GM19239 (cell line): ENCODE measurements at places on chromosomes 6 and 20.

- no peak for DNase-seq
Measured at GRCh38 chr6:71725126-71725470, 161.3 kb upstream of the RIMS1 start.

- no peak for DNase-seq
Measured at GRCh38 chr20:54525916-54526590, 50.7 kb downstream of the DOK5 start.

DNA sequence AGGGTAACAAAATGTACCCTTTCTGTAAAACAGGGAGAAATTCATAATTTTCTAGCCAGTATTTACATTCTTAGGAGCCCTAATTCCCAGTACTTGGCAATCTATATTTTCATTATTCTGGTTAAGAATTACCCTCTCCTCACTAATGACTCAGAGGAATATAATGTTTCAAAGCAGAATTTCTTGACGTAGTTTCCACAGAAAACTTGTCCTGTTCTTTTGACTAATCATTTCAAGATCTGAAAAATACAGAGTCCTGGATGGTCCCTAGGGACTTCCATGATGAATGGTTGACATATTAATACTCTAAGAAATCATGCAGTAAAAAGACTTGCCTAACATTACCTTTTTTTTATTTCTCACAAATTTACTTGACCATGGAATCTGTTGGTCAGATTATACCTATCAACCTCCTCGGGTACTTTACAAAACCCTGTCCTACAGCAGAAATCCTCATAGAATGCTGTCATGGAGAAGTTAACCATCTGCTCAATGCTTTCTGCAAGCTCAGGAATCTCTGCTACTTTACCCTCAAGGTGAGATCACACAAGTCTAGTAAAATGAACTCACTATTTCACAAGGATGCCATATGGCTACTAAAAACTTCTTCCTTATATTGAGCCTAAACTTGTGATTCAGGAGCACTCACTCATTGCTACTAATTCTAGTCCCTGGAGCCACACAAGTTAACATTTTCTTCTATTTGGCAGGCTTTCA is 202.1 kb upstream of the CNR1 start:
- no peak for DNase-seq

DNA sequence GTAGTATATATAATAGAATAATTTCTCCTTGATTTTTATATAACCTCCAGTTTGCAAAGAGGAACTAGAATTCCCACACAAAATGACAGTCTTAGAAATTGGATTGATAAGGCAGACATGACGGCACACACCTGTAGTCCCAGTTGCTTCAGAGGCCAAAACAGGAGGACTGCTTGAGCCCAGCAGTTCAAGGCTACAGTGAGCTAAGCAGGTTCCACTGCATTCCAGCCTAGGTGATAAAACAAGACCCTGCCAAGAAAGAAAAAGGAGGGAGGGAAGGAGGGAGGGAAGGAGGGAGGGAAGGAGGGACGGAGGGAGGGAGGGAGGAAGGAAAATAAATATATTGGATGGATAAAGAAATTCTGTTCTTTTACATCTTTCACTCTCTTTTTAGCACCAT is 77.6 kb upstream of the SASH1 start:
- DNase-seq = no peak

DNA sequence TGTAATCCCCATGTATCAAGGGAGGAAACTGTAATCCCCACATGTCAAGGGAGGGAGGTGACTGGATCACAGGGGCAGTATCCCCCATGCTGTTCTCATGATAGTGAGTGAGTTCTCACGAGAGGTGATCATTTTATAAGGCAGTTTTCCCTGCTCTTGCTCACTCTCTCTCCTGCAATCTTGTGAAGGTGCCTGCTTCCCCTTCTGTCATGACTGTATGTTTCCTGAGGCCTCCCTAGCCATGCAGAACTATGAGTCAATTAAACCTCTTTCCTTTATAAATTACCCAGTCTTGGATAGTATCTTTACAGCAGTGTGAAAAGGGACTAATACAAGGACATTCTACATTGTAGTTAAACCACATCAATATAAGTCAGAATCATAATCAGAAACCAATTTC is 112.4 kb downstream of the BTBD9 start:
- DNase-seq = no peak

DNA sequence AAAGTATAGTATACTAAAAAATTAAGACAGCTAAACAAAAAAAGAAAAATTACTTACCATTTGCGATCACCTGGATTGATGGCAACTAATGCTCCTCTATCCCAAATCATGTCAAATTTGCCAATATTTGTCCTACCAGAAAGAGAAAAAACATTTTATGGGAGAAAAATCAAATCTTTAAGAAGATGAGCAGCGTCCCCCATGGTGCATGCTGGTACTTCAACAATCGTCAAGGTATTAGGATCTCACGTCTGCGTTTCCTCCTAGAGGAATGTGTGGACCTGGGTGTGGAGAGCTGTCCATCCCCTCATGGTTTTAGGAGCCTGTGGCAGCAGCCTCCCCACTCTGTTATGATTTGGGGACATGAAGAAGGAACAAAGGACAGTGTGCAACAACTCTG is 16.0 kb downstream of the TPMT start:
- DNase-seq = no peak

- DNase-seq = no peak
Measured at GRCh38 chr6:84847390-84848160, 83.2 kb upstream of the TBX18 start.

- DNase-seq = no peak
Measured at GRCh38 chr6:126429866-126430265, 90.0 kb downstream of the CENPW start.

GRCh38 chr20:25418776-25419175 is 11.3 kb downstream of the GINS1 start:
- DNase-seq = no peak

DNA sequence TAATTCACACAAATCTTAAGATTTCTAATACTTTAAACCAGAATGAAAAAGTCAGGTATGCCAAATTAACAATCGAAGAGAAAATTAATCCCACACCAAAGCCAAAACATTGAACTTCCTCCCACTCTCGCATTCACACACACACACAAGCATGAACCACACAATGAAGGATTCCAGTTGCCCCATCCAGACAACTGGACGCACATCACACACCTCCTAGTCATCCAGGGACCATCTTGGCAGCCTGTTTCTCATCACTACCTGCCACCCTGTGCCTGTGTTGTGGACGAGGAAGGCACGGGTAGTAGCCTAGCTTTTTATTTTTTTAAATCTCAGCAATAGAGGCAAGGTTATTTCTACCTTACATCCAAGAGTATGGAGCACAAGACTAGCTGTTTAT is 15.2 kb downstream of the B4GALT5 start:
- no peak for DNase-seq

- no peak for DNase-seq
Measured at GRCh38 chr20:21967481-21967880, 262.0 kb downstream of the PAX1 start.

- DNase-seq = no peak
Measured at GRCh38 chr6:149317644-149318571, at the start of gene TAB2. TSS of gene TAB2 (plus strand) at chr6:149317712. CDS start at chr6:149369998, 52,286 bp downstream.

DNA sequence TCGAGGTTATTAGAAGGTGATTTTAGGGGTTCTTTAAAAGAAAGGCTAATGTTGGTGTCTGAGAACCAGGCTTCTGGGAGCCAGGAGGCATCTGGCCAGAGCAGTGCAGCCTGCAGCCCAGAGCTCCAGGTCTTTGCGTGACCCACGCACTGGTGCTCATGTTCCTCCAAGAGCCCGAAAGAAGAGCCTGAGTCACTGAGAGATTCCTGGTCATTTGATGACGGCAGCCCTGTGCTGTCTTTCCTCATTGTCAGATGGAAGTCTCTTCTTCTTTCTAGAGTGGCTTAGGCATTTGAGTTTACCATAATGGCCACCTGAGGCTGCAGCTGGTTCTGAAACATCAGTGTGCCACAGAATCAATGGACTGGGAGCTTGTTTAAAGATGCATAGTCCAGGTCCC is 46.4 kb downstream of the CD109 start:
- DNase-seq = no peak

DNA sequence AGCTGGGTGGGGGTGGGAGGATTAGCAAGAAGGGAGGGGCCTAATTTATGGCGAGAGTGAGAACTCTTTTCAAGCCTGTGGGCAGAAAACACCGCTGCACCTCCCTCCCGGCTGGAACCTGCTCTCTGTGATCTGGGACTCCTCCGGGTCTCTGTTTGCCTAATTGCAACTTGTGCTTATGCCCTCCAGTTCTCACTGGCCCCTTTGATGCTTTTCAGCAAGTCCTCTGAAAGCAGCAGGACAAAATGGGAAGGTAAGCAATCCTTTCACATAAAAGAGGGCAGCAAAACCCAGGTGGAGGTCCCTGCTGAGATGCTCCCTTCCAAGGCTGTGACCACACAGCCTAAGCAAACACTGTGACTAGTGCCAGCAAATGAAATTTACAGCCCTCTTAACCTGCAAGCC is 523.0 kb upstream of the FLRT3 start:
- no peak for DNase-seq

- no peak for DNase-seq
Measured at GRCh38 chr6:130107710-130108109, 89.3 kb downstream of the L3MBTL3 start.
